NCI-H345 (cell line): ENCODE measurements at places on chromosomes 11 and 22.

- no peak for DNase-seq
Observed at GRCh38 chr11:124150684-124151083, 32.5 kb upstream of the OR10D3 start.

DNA sequence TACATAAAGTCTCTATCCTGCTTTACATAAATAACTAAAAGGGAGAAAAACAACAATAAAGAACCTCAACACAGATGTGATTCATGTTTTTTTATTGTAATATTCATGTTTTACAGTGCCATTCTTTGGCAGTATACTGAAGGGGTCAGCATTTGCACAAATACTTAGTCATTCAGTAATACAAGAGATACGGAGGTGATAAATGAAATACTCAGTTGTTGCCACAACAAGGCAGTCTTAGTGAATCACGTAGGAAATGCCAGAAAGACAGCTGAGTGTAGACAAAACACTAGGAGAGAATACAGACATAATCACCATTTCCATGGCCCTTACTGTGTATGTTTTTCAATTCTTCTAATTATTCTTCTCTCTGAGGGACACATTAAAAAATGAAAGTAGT lies 910.4 kb downstream of the METTL15 start:
- DNase-seq: no peak

GRCh38 chr11:35373284-35373933 lies 45.9 kb downstream of the SLC1A2 start:
- DNase-seq: no peak

DNA sequence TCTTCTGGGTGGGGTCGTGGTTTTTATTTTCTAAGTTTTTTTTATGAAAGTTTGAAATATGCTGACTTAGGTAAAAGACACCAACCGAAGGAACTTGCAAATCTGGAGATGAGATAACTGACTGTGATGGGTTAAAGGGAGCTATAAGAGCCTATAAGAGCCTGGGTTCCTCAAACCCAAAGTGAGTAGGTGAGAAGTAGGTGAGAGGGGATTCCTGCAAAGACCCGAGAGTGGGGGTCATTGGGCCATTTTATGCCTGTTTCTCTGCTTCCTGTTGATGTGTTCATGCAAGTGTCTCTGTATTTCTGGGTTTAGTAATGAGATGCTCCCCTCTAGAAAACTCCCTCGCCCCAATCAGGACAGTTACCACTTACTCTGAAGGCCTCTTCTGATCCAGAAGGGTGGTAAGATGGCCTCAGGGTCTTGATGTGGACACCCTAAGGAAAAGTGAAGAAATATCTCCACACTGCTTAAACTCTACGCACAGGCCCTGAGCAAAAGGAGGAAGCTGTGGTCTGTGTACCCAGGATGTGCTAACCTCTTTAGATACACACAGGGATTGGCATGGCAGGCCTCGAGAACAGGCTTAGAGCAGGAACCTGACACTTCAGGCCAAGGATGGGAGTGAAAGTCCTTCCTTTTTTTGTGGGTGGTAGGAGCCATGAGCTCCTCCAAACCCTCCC lies 1.8 kb downstream of the FLI1 start:
- DNase-seq: no peak

- no peak for DNase-seq
Observed at GRCh38 chr11:107777110-107777509, 65.3 kb upstream of the SLN start.

DNA sequence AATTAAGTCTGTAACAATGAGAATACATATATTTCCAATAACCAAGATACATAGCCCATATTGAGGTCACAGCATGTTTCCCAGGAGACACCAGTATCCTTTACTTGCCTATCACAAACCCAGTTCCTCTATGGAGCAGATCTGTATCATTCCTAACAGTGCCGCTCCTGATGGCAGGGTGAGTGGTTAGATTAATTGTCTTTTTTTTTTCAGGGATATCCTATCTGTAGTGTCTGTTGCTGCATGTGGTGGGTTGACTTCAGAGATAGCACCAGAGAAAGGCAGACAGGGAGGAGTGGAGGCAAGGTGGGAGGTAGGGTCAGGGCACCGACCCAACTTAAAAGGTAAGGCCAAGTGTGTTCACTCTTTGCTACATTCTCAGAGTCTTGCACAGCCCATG lies 2.8 kb downstream of the MTNR1B start:
- DNase-seq: no peak

DNA sequence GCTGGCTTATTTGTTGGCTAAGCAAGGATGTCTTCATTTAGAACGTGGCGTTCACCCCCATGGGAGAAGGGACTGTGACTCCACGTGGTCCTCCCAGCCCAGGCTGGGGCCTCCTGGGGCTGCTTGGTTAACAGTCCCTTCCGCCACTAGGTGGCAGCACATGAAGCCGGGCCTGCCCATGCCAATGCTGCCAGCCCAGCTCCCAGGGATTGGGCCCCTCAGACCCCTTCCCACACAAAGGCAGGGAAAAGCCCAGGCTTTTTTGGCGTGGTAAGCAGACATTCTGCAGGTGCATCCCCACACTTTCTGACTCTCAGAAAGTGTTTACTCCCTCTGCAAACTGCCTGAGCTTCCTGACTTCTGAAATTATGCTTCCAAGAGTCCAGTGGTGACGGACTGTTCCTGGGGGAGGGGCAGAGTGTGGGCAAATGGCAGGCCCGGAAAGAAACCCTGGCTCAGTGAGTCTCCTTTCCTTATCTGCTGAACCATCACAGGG lies 3.1 kb downstream of the CBX6 start:
- peak; percentile 66 for DNase-seq

DNA sequence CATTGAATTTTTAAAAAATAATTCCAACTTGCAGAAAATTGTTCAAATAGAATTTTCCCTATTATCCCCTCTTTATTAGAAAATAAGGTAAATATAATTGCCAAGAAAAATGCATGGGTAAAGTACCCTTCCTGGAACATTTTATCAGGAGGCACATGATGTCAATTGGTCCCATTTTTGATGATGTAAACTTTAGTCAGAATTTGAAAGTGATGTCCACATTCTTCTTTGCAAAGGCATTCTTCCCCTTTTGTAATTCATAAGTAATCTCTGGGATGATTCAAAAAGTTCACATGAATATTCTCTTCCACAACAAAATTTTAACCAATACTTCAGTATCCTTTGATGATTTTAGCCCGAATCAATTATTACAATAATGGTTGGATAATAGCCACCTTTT lies 86.9 kb upstream of the ANO3 start:
- DNase-seq: no peak

DNA sequence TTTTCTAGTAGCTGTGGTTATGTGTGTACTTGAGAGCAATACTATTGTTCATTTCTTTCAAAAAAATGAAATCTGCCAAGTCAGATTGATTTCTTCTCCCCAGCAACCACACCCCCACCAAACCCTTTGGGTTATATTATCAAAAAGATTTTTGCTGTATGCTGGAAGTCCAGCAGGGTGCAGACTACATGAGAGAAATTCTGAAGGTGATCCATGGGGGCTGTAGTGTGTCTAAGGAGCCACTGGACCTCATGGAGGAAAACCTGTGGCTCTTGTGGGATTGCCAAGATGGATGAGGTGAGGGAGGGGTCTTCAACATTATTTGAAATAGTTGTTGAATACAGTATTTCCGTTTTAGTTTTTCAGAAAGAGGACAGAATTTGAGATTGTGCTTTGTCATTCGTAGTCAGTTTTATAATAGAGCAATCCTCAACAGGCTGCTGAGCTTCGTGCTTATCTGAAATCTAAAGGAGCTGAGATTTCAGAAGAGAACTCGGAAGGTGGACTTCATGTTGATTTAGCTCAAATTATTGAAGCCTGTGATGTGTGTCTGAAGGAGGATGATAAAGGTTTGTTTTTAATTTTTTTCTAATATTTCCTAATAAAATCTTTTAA lies 3.1 kb downstream of the EIF3M start:
- DNase-seq: no peak

DNA sequence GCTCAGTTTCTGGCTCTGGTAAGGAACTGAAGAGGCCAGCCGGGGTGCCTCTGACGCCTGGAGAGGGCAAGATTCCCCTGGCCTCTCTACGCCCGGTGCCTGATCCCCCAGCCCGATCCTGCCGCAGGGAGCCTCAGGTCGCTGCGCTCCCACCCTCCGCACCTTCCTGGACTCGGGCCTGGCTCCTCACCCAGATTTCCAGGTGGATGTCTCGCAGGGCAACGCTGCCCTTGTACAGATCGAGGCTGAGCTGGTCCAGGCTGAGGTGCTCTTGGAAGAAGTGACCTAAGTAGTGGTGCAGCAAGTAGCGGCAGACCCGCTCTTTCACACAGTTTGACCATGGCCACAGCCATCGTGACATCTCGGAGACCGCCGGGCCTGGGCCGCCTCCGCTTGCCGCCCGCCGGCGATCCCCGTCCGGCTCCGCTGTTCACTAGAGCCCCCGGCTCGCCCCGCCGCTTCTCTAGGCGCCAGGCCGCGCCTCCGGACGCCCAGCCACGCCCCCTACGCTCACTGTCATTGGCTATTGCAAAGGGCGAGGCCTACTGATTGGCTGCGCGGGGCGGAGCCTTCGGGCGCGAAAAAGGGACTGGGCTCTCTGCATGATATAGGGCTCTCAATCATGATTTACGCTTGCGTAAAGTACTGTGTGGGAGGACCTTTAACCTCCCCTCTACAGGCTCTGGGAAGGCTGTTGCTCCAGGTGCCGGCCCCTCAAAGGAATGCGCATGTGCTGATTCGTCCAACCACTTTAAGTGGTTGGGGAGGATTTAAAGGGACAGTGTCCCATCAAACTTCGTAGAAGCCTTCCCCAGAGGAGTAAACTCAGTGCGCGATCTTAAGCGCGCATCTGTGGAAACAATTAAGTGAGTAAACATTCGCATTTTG lies at the start of gene ATG2A:
Gene ATG2A, minus strand, starts transcription at position 435 of the 888 bp plus-strand sequence. Its CDS starts 74 bp downstream, at position 361.
- DNase-seq: peak; percentile 100

GRCh38 chr11:122430490-122430889 lies 225.0 kb upstream of the UBASH3B start:
- DNase-seq: no peak

DNA sequence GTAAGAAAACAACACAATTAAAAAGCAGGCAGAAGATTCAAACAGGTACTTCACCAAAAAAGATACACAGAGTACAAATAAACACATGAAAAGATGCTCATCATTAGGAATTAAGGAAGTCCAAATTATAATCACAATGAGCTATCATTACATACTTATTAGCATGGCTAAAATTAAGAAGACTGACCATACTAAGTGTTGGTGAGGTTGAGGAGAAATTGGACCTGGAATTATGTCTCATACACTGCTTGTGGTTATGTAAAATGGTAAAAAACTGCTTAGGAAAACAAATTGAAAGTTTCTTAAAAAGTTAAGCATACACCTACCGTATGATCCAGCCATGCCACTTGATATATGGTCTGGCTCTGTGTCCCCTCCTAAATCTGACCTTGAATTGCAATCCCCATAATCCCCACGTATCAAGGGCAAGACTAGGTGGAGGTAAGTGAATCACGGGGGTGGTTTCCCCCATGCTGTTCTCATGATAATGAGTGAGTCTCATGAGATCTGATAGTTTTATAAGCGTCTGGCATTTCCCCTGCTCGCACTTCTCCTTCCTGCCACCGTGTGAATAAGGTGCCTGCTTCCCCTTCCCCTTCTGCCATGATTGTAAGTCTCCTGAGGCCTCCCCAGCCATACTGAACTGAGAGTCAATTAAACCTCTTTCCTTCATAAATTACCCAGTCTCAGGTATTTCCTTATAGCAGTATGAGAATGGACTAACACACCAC lies 4.8 kb downstream of the SAAL1 start:
- no peak for DNase-seq

- no peak for DNase-seq
Observed at GRCh38 chr11:60235321-60235720, 7.6 kb downstream of the MS4A4E start.

GRCh38 chr11:72336163-72336562 lies 92.2 kb upstream of the PHOX2A start:
- no peak for DNase-seq
